ENCODE measurements at places on chromosomes 3 and 15.
A peak's percentile ranks its signal among the peaks of the same experiment; 100 is the strongest.

DNA sequence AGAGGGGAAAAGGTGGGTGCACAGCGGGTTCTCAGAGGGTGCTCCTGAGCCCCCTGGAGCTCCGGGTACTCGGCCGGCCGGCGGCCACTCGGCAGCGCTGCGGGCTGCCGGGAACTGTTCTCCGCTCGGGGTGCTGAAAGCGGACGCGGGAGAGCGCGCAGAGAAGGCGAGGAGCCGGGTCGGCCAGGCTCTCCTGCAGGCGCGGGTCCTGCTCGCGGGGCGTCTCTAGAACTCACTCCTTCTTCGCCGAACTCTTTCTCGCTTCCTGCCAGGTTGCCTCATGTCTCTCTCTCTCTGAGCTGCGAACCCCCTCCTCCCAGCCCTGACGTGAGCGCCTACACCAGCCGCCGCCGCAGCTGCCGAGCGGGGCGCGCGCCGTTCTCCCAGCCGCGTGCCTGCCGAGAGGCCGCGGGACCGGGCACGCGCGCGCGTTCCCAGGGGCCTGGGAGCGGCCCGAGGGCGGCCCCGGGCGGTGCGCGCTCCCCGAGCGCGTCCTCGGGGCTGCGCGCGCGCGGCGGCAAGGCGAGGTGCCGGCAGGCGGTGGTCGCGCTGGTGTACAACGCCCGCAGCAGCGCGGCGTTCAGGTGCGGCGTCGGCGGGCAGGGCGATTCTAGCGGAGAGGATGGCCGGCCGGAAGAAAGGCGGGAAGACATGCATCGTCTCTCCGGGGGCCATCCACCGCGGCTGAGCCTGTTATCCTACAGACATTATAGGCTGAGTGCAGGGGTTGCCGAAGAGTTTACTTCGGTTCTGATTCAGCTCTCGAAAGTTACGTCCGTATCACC lies at the start of gene PEX5L:
PEX5L (minus strand) TSS at position 267 of the 785 bp plus-strand sequence. CDS start 338 bp downstream, outside the sequence.
- peak; percentile 16 for DNase-seq

DNA sequence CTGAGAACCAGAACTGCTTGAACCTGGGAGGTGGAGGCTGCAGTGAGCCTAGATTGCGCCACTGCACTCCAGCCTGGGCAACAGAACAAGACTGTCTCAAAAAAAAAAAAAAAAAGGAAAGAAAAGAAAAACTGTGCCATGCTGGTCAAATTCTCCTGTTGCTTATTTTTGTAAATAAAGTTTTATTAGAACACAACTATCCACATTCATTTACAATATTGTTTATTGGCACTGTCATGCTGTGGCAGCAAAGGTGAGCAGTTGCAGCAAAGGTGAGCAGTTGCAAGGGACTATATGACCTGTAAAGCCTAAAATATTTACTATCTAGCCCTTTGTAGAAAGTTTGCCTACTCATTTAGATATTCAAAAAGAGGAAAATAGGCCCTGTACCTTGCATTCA lies 18.3 kb downstream of the ASTE1 start:
- no peak for DNase-seq

DNA sequence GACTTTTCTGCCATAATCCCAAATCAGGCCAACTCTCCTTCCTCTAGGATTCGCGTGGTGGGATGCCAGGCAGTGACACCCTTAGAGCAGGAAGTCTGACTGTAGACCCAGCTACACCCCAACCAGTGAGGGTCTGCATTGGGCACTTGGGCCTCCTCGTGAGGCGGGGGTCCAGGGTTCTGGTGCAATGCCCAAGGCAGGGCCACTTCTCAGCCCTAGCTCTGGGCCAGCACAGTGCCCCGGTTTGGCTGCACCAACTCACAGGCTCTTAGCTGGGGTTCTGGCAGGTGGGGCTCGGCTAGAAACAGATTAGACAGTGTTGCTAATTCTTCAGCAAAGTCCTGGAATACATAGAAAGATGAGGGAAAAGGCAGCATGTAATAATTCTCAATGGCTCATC lies 12.7 kb downstream of the CDAN1 start:
- DNase-seq: no peak

DNA sequence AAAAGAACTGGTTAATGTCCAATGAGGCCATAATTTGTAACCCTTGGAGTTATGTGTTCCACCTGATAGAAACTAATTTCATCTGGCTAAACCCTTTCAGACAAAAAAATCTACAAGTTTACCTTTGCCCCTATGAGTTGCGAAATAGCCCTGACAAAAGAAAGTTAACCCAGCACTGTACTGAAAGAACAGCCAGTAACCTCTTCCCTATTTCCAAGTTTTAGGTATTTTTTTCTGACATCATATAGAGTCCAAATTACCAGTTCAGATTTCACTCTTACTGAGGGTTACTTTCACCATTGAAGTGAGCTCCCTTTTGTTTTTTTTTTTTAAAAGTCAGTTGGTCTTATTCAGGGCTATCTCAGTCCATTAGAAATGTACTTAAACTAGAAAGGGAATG lies 42.8 kb upstream of the PTPRG start:
- no peak for DNase-seq

DNA sequence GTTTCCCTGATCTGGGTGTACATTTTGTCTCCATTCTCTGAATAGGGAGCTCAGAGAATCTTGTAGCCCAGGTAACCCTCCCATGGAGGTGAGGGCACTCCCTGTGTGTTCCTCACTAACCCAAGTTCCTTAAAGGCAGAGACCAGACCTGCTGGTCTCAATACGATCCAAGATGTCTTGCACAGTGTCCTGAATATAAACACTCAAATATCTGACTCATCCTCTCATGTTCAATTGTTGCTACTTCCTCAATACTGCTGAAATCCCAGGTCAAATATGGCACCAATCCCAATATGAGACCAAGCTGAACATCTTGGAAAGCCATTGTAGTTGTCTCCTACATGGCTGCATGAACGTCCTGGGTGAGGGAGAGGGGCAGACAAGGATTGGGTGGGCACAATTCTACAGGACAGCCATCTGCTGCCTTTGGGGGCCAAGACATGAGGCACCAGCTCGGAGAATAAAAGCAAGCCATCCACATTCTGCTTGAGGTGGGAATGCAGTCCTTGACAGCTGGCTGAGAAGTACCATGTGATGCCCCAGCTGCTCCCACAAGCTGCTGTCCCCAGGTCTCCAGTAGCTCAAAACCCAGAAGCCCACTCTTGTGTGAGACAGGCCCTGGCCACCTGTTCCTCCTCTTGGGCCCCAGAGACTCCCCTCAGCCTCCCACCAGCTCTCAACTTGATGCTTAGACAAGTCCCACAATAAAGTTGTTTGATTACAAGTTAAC lies 18.2 kb downstream of the TBC1D2B start:
- DNase-seq: no peak

Measured in SJSA1 (cell line).